ENCODE measurements at places on chromosomes 12 and 14. TPM values are rescaled to one million over a fixed set of nuclear protein-coding genes. Genes with fewer than 3 reads are reported as not detected.
A peak's percentile ranks its signal among the peaks of the same experiment; 100 is the strongest.

The CD27 gene
- total RNA-seq = not detected

DNA sequence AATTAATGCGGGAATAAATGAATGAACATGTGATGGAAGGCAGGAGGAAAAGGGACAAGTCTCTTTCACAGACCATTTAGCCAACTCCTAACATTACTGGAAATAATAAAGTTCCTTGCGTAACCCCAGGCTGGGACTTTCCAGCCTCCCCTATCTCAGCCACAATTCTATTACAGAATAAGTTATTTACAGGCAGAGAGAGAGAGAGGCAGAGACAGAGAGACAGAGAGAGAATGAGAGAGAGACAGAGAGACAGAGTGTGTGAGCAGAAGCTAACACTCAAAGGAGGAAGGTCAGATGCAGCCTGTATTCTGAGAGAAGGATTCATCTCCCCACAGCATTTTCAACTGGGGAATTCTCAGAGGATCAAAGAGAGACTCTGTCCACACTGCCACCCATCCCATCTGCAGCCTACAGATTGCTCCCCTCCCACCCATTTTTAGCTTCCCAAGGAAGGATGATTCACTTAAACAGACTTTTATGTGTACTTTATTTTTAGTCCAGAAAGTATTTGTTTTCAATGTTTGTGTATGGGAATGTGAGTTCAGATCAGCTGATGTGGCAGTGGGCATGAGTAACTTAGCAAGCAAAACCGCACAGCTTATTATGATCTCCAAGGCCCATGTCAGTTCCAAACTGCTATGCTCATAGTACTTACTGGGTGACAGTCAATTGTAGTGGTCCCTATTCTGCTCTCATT is 165.7 kb downstream of the CAND1 start:
- no peak for DNase-seq

The CLEC9A gene
- total RNA-seq = not detected

DNA sequence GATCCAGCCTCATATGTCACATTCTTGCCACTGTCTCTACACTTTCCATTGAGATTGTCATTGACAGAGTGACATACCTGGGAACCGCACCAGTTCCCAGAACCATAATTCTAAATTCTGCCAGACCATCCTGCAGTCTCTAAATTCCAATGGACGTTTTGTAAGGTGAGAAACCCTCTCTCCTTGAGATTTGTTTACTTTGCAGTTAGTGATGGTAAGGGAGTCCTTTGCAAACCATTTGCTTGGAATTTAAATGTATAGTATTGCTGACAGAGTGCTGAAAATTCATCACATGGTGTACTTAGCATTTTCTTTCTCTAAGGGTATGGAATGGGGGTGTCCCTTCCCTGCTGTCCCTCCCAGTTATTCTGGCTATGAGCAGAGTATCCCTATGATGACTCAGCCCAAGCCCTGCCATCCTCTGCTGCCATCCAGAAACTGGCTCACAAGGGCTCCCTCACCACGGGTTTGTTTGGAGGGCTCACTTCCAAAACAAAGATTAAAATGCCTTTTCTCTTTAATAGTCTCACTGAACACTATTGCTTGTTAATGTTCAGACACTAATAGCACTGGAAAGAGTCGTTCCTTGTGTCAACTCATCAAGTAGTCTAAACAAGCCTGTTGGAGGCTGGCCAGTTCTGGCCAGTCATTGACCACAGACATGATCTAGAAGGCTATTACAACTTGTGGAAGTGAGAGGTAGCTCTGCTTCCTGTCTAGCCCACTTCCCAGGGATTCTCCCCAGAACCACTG is 129.0 kb upstream of the HMGA2 start:
- DNase-seq = no peak

The SLC5A8 gene
- not detected for total RNA-seq

The TGM1 gene
- total RNA-seq = 5.9 TPM

- DNase-seq = no peak
Observed at GRCh38 chr14:98162856-98163805, 1108.9 kb downstream of the BCL11B start.

The AKAP3 gene
- 1.6 TPM for total RNA-seq

GRCh38 chr12:109112720-109113465 is 3.5 kb upstream of the ACACB start:
- no peak for DNase-seq

The ANKS1B gene
- 1.1 TPM for total RNA-seq

GRCh38 chr14:33370426-33370825 is 431.7 kb downstream of the NPAS3 start:
- no peak for DNase-seq

DNA sequence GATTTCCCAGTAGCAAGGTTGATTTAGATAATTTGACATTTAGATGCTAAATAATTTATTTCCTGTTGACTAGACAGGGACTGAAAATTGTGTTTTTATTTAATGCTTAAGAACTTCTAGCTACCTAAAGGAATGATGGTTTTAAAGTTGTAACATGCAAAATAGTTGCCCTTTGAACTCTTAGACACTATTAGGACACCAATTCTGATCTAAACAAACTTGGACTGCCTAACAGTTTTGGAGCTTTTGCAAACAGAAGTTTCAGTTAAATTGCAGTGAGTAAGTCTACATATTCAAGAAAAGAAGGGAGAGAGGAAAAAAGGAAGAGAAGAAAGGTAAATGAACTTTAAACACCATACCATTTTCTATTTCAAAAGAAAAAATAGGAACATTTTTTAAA is 189.3 kb upstream of the GARIN2 start:
- DNase-seq = no peak

GRCh38 chr12:80019691-80020090 is 79.6 kb upstream of the OTOGL start:
- DNase-seq = no peak

- DNase-seq = no peak
Observed at GRCh38 chr12:104426926-104427546, 29.7 kb upstream of the CHST11 start.

The SLC6A12 gene
- total RNA-seq = 1.5 TPM

The ITFG2 gene
- 52.6 TPM for total RNA-seq

DNA sequence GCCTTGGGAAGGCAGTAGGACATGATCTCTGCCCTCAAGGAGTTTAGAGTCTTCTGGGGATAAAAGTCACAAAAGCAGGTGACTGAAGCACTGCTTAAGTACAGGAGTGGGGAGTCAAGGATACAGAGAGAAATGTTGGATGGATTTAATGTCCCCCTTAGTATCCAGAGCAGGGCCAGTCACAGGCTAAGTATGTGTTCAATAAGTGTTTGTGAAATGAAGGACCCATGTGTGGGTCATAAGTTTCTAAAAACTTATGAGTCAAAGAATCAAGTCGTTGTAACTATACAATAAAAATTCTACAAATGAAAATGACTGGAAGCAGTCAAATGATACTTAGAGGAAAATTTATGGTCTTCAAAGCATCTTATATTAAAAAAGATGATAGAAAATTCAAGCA is 25.1 kb downstream of the KRT80 start:
- DNase-seq = no peak

The HOXC13 gene
- 7.3 TPM for total RNA-seq

GRCh38 chr12:46233423-46233822 is 35.4 kb downstream of the SLC38A1 start:
- no peak for DNase-seq

GRCh38 chr12:75579552-75579951 is 68.1 kb upstream of the KRR1 start:
- DNase-seq = no peak

The VTI1B gene
- 117 TPM for total RNA-seq

DNA sequence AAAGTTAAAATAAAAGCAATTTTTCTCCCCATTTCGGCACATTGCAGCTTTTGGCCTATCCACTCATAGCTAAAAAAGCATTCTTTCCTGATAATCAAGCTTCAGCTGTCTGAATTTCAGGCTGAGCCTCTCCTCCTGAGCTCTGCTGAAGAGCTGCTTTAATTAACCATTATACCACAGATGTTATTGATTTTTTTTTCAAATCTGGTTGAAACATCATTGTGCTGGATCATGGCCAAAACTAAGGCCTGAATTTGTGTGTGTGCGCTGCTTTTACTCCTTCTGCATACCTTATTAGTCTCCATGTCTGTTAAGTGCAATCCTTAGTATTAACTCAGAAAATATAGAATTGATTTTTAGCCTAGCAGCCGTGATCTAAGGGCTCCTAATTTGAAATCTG is 52.3 kb downstream of the MBIP start:
- DNase-seq = no peak

GRCh38 chr14:47154276-47154797 is 502.8 kb upstream of the RPL10L start:
- DNase-seq = no peak

DNA sequence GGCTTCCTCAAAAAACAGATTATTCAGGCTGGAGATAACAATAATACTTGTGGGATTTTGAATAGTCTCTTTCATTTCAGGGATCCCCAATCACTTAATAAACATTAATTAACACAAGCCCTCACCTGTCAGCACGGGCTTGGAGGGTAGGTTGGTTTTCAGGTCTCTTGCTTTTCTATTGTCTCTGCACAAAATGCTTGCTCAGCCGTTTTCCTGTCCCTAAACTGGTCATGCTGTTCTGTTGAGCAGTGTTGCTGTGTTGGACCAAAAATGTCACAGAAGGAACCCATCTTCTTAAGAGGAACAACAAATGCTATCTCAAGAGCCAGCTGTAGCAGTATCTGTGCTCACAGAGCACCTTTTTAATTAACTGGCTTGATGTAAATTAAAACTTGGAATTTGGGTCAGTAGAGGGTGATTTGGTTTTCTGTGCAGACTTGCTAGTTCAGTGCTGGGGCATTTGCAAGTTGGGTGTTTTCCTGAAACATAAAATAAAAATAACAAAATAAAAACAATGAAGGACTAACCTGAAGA is 231.8 kb upstream of the CRY1 start:
- no peak for DNase-seq

DNA sequence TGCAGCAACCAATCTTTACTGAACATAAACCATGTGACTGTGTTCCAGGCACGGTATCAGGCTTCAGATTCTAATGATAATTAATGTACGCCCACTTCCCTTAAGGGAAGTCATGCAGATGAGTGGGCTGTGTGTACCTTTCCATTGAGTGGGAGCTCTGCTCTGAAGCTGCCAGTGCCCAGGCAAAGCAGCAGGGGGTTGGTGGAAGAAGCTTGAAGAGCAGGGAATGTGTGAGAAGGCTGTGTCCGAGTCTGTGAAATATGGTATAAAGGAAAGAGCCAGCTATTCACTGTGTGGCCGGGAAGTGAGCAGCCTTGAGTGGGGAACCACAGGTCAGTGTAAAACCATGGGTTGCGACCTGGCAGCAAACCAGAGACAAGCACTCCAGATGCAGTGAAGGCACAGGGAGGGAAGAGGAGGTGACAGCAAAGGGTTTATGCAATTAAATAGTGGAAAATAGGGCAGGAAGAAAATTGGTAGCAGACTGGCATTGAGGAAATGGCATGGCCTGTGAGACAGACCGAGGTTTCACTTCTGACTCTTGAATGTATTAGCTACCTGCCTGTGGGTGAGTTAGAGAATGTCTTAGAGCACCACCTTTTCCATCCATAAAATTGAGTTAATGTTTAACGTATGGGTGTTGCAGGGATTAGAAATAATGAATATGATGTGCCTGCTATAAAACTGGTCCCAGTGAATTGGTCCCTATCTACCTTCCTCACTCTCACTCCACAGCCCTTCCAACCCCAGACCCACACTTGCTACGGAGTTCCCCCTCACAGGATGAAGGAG is 116.4 kb downstream of the NTF3 start:
- DNase-seq = no peak

DNA sequence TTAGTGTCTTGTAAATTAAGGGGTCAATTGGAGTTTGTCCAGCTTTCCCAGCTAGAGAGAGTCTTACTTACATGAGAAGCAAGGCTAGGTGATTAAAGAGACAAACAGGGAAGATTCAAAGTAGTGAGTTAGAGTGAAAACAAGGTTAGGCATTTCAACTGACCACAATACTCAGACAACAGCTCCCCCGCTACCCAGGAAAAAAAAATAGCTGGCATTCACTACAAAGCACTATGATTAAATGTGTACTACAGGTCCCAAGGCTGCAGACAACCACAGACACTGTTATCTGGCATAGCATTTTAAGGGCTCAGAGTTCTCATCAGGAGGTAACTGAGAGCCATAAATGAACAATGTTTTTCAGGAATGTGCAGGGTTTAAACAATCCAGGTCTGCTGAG is 680.9 kb downstream of the TMEM121 start:
- peak; percentile 77 for DNase-seq

- DNase-seq = no peak
Observed at GRCh38 chr12:27480016-27480415, 33.5 kb downstream of the SMCO2 start.

The FAM181A gene
- not detected for total RNA-seq

DNA sequence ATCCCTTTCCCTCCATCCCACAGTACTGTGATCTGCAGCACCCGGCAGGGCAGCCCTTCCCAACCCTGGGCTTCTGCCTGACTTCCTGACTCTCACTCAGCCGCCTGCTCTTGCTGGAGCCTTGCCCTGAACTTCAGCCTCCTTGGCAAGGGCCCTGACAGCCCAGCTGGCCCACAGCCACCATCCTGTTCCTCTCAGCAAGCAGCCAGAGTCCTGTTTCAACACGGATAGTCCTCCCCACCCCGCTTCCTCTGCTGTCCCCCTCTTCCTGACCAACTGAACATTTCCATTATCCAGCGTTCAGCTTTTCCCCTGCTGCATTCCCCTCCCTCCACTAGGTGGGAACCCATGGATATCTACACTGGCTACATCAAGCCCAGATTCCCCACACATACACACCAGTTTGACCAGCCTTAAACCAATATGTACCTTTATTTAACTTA is 74.0 kb upstream of the MDM1 start:
- peak; percentile 41 for DNase-seq

GRCh38 chr12:3677609-3678008 is 75.3 kb downstream of the CRACR2A start:
- no peak for DNase-seq

GRCh38 chr12:79162948-79163347 is 298.4 kb downstream of the SYT1 start:
- no peak for DNase-seq

The LHX5 gene
- 0.30 TPM for total RNA-seq

The PTCSC3 gene
- not detected for total RNA-seq

- DNase-seq = no peak
Observed at GRCh38 chr14:61329478-61330051, 8.2 kb downstream of the PRKCH start.

GRCh38 chr12:62767496-62767895 is 167.5 kb downstream of the PPM1H start:
- no peak for DNase-seq

The ACOT6 gene
- total RNA-seq = not detected

The CHGA gene
- total RNA-seq = not detected

DNA sequence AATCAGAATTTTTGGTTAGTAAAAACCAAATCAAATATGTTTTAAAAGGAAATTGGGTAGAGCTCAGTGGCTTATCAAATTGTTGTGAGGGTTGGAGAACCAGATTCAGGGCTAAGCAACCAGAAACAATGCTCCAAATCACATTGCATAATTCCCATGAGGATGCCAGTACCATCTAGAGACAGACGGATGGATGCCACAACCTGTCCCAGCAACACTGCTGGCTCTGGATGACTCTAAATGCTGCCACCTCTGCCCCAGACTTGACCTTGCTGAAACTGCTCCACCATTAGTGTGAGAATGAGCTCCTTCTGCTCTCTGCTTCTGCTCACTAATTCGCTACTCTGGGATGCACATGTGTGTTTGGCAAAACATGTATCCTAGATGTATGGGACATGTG is 43.9 kb downstream of the FRS2 start:
- no peak for DNase-seq

The FGD4 gene
- 31.6 TPM for total RNA-seq

GRCh38 chr12:28950049-28950448 is 199.0 kb upstream of the FAR2 start:
- no peak for DNase-seq

The DHRS4L2 gene
- total RNA-seq = 7.8 TPM

The ERBB3 gene
- 101 TPM for total RNA-seq

- DNase-seq = no peak
Observed at GRCh38 chr12:124388679-124389137, 93.8 kb downstream of the RFLNA start.

The CISTR gene
- total RNA-seq = not detected

The NDUFA9 gene
- total RNA-seq = 300 TPM

The CNTN1 gene
- not detected for total RNA-seq

All from Caco-2 (cell line).